ENCODE measurements at places on chromosomes 1 and 21.

- no peak for DNase-seq
Observed at GRCh38 chr1:233620065-233620464, 6.2 kb downstream of the KCNK1 start.

- peak; percentile 32 for DNase-seq
Observed at GRCh38 chr1:174883409-174883808, 116.3 kb upstream of the CACYBP start.

- DNase-seq: peak; percentile 81
Observed at GRCh38 chr1:225710804-225711203, 57.9 kb upstream of the ENAH start.

DNA sequence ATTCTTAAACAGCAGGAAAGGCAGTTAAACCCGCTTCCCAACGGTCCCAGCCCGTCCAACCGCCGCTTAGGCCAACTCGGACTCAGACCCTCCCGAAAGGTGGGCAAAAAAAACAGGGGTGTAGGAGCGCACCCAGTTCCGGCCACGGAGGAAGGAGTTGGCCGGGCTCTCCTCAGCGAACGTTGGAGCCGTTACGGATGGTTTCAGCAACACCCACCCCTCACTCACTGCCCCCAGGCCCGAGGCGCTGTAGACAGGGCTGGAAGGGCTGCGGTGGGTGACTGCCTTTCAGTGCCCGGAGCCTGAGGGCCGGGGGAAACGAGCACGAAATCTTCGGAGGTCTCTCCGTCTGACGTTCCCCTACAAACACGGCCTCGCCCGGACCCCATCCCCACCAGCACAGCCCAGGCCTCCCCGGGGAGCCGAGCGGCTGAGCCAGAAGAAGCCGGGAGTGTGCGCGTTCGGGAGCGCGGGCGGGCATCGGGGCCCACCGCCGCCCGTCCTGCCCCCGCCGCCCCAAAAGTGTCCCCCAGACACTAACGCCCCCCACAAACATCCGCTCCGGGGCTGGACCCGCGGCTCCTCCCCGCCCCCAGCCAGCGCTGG is 1.3 kb downstream of the KDM5B start:
- no peak for DNase-seq

GRCh38 chr21:38356883-38357625 is 100.3 kb downstream of the KCNJ15 start:
- DNase-seq: no peak

- DNase-seq: no peak
Observed at GRCh38 chr1:89487972-89488371, 36.7 kb upstream of the LRRC8B start.

DNA sequence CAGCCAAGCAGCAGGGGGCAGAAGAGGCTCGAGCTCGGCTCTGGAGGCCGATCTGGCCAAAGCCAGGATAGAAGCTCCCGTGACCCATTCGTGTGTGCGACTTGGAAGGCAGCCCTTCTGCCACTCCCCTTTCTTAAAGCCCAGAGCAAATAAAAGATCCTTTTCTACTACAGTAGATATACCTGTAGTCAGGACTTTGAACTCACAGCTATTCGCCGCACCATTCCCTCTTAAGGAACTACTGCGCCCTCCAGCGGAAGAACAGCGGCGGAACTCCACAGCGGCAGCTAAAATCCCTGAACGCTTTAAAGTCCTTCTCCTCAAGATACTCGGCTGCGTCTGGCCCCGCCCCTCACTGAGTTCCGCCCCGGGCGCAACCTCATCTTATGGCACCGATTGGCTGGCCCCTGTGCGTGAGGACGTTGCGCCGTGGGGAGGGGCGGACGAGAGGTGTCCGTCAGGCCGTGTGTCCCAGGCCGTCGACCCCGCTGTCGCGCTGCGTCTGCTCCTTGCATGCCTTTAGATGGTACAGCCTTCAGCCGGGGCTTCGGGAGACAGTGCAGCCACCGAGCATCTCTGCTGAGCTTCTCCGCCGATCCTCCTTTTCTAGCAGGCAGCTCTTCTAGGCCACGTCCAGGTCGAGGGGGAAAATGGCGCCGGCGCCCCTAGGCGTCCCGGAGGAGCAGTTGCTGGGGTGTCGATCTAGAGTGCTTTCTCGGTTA is at the start of gene LRIG2:
Gene LRIG2 (plus strand): TSS at position 442 of the 722 bp plus-strand sequence. CDS start 209 bp downstream, at position 651.
- DNase-seq: peak; percentile 97

GRCh38 chr1:236122176-236122575 is 20.2 kb upstream of the GPR137B start:
- no peak for DNase-seq

- no peak for DNase-seq
Observed at GRCh38 chr1:19262047-19262446, 10.4 kb downstream of the MRTO4 start.

- DNase-seq: no peak
Observed at GRCh38 chr1:18723206-18723605, 92.6 kb downstream of the PAX7 start.

DNA sequence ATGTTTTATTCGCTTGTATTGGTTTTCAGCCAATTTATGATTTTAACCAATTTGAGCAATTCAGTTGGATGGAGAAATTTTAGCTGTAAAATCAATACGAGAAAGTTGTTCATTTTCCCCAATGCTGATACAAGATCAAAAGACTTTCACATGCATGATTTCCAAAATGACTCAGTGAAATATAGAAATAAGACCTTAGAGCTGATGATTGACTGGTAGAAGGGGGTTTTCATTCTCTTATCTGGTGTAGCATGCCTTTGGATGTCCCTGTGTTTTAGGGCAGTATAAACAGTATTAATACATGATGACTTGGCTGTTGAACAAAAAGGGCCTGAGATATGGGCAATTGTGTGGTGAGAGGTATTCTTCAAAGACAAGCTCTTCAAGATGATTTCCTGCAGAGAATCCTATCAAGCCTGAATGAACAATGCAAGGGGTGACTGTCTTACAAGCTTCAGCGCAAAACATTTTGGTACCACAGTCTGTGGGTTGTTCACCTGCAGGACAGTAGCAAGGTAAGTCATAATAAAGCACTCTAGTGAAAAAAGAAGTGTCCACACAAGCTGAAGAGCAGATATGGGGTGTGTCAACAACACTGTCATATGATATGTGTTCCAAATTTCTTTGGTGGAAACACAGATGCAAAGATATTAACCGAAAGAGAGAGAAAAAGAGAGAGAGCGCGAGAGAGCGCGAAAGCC is 156.2 kb downstream of the TNFSF18 start:
- no peak for DNase-seq

GRCh38 chr1:20136249-20136648 is 2.9 kb upstream of the PLA2G2F start:
- DNase-seq: no peak

DNA sequence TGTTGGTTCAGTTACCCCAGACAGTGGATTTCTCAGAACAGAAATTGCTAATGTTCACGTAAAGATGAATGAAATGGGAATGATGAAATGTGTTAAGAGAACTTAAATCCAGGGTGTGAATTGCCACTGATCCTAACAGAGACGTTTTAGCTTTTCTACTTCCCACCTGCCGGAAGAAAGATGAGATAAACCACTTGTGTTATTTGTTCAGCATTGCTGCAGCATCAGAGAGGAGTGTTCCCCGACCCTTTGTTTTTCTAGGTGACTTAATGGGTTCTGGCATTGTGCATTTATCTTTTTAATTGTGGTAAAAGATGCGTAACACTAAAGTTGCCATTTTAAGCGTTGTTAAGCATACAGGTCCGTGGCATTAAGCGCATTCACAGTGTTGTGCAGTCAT is 122.3 kb downstream of the GALNT2 start:
- DNase-seq: no peak

DNA sequence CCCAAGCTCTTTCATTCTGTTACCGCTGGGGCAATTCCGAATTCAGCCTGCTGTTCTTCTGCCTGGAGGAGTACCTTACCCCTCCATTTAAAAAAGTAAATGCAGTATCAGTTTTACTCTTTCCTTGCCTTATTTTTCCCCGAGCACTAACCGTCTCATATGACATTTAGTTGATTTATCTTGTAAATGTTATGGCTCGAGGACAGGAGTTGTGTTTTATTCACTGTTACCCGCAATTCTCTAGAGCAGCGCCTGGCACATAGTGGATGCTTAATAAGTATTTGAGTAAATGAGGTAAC is 425 bp upstream of the TADA1 start:
- no peak for DNase-seq

GRCh38 chr21:27425574-27425973 is 458.7 kb upstream of the ADAMTS5 start:
- DNase-seq: peak; percentile 60

DNA sequence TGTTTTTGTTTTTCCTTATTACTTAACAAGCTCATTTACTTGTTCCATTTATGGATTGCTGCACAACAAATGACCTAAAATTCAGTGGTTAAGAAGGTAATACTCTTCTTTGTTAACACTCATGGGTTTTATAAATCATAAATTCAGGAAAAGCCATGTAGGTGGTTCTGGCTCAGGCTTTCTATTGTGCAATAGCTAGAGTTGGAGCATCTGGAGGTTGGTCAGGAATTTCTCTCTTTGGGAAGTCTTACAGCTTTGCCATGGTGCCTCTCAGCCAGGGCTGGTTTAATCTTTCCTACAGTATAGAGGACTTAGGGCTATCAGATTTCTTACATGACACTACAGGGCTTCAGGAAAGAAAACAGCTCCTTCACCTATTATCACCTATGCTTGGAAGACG is 1677.1 kb downstream of the KCNT2 start:
- no peak for DNase-seq

GRCh38 chr1:237938553-237938952 is 47.8 kb upstream of the ZP4 start:
- DNase-seq: no peak

- DNase-seq: no peak
Observed at GRCh38 chr1:24195136-24195535, 8.0 kb upstream of the IFNLR1 start.

DNA sequence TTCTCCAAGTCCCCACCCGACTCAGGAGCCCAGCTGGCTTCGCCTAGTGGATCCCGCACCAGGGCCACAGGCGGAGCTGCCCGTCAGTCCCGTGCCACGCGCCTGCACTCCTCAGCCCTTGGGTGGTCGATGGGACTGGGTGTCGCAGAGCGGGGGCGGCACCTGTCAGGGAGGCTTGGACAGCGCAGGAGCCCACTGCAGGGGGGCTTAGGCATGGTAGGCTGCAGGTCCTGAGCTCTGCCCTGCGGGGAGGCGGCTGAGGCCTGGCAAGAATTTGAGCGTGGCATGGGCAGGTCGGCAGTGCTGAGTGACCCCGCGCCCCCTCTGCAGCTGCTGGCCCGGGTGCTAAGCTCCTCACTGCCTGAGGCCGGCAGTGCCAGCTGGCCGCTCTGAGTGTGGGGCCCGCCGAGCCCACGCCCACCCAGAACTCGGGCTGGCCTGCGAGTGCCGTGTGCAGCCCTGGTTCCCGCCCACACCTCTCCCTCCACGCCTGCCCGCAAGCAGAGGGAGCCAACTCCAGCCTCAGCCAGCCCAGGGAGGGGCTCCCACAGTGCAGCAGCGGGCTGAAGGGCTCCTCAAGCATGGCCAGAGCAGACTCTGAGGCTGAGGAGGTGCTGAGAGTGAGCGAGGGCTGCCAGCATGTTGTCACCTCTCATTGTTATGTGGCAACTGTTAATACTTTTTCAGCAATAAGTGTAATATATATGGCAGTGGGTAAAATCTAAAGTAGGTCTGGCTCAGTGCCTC is 548.4 kb upstream of the BRINP3 start:
- no peak for DNase-seq

GRCh38 chr1:22089787-22090186 is 37.3 kb downstream of the CDC42 start:
- DNase-seq: no peak

DNA sequence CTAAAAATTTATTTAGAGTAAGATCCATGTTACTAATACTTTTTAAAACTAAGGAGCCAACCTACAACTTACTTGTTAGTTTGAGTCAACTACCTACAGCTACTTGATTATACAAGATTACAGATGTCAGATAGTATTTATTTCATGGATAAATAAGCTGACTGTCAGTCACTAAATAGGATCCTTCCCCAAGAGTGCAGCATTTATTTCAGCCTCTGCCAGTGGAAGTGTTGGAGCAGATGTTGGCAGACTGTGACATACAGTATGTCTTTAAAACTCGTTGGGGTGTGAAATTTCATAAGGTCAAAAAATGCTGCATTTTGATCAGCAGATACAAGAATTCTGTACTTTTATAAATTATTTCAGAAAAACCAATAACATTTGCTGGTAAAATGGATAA is 156.2 kb downstream of the AKT3 start:
- DNase-seq: no peak

- no peak for DNase-seq
Observed at GRCh38 chr1:176774224-176774623, 311.2 kb downstream of the PAPPA2 start.

DNA sequence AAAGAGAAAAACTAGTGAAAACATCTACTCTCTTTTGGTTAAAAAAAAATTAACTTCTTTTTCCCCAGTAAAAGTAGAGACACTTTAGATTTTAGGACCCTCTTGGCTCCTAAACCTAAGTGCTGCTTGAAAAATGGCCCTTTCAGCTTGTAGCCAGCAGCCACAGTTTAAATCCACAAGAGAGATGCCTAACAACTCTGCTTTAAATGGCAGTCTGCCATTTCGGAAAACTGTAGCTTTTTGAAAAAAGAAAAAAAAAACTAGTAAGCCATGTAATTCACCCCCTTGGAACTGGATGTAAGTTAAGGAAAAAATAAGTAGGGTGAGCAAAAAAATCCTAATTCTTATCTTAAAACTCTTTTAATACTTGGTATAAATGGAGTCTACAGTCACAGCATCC is 56.0 kb downstream of the LHX9 start:
- no peak for DNase-seq

DNA sequence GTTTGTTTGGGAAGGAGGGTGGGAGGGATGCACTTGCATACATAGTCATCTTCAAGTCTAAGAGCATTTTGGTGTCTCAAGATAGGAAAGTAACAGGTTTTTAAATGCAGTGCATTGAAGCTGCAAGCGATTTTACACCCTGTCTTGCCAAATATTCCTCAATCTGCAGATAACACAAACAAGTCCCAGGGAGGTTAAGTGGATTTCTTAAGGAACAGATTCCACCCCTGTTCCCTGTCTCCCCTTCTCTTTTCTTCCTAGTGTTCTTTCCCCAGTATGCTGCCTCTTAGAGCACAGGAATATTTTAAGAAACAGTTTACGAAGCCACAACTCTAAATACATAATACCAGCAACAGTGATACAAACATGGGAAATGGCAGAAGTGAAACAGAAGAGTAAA is 389.9 kb downstream of the PLPP3 start:
- no peak for DNase-seq

- DNase-seq: no peak
Observed at GRCh38 chr1:22875841-22876240, 96.8 kb downstream of the LACTBL1 start.

DNA sequence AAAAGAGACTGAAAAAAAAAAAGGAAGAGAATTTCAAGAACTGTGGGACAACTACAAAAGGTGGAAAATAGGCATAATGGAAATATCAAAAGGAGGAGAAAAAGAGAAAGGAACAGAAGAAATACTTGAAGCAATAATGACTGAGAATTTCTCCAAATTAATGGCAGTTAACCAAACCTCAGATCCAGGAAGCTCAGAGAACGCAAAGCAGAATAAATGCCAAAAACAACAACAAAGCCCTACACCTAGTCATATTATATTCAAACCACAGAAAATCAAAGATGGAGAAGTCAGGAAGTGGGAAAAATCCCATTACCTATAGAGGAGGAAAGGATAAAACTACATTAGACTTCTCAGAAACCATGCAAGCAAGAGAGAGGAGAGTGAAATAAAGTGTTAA is 20.7 kb upstream of the AHCYL1 start:
- DNase-seq: no peak

All from AG08395 (cell line).